Activated CD4-positive, alpha-beta T cell treated with anti-CD3 and anti-CD28 coated beads for 4 hours (primary cell): ENCODE measurements at places on chromosomes 7 and 10.

DNA sequence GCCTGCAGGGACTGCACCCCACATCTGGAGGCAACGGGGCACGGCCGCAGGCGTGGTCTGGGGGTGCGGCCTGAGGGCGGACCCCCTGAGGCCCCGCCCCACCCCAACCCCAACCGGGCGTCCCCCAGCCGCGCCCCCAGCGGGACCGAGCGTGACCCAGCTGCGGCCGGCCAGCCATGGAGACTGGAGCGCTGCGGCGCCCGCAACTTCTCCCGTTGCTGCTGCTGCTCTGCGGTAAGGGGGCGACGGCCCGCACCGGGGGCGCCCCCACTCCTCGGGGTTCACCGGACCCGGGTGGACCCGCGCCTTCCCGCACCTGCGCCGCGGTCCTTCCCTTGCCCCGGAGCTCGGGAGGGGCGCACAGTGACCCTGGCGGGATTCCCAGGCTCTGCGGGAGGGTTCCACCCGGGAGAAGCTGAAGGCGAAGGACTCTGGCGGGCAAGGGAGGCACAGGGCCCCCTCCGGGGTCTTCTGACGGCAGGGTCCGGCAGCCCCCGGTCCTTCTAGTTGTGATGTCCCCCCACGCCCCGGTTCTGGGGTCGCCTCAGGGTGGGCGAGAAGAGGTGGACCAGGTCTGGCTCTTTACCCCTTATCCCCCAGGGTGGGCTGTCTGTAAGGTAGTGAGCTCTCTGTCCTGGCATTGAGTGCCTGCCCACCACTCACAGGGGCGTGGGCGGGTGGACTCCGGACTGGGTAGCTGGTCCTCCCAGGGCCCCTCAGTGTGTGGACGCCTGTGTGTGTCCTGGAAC is at the start of gene RAMP3:
TSS of gene RAMP3 (plus strand) at position 139 of the 749 bp plus-strand sequence. CDS start at position 177, 38 bp downstream.
- no peak for DNase-seq

GRCh38 chr7:44216521-44217222 is 15.9 kb downstream of the YKT6 start:
- DNase-seq, result no peak

DNA sequence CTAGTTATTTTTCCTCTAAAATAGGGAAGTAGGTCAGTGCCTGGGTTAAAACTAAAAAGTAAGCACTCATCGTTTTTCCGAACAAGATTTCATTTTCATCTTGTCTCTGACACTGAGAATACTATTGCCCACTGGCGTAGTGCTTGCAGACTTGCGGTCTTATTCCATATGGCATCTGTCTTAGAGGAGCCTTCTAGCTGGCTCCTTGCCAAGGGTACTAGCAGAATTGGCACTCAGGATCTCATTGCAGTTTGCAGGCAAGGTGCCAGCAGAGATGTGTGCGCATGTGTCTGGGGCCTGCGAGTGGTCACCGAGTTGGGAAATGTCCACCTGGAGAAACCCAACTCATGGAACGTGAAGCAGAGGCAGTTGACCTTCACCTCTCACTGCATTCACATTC is 143.4 kb downstream of the CELF2 start:
- DNase-seq, result no peak

DNA sequence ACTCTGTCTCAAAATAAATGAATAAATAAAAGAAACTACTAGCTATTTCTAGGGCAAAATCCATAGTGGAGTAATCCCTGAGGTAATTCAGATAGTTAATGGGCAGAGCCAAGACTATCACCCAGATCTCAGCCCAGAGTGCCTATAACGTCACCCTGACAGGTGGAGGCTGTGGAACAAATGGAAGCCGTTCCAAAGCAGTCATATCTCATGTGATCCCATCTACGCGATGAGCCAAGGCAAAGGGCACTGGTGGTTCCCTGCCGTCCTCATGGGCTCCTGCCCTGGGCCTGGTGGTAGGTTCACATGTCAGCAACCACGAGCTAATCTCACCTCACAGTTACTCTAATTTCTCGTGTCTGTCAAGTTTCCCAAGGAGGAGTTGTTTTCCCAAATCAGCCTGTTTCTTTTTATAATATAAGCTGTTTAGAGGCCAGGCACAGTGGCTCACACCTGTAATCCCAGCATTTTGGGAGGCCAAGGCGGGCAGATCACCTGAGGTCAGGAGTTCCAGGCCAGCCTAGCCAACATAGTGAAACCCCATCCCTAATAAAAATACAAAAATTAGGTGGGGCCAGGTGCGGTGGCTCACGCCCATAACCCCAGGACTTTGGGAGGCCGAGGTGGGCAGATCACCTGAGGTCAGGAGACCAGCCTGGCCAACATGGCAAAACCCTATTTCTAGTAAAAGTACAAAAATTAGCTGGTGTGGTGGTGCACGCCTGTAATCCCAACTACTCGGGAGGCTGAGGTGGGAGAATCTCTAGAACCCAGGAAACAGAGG is 22.5 kb upstream of the ASCC1 start:
- no peak for DNase-seq

DNA sequence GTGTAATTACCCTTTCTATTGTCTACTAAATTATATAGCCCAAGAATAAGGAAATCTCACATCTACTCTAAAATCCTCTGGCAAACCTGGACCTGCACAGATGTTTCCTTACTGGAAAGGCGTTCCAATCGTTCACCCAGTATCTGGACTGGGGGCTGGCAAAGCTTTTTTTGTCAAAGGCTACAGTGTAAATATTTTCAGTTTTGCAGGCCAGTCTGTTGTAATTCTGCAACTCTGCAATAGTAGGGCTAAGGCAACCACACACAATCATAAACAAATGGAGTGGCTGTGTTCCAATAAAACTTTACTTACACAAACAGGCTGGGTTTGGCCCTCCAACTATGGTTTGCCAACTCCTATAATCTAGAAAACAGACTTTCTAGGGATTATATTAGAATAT is 56.2 kb downstream of the GLI3 start:
- DNase-seq, result no peak

- DNase-seq, result no peak
Observed at GRCh38 chr7:45238806-45239205, 81.2 kb downstream of the RAMP3 start.

GRCh38 chr7:76357475-76358010 is 1.2 kb downstream of the YWHAG start:
- no peak for DNase-seq

GRCh38 chr7:80611779-80612178 is 26.7 kb upstream of the CD36 start:
- DNase-seq, result no peak

DNA sequence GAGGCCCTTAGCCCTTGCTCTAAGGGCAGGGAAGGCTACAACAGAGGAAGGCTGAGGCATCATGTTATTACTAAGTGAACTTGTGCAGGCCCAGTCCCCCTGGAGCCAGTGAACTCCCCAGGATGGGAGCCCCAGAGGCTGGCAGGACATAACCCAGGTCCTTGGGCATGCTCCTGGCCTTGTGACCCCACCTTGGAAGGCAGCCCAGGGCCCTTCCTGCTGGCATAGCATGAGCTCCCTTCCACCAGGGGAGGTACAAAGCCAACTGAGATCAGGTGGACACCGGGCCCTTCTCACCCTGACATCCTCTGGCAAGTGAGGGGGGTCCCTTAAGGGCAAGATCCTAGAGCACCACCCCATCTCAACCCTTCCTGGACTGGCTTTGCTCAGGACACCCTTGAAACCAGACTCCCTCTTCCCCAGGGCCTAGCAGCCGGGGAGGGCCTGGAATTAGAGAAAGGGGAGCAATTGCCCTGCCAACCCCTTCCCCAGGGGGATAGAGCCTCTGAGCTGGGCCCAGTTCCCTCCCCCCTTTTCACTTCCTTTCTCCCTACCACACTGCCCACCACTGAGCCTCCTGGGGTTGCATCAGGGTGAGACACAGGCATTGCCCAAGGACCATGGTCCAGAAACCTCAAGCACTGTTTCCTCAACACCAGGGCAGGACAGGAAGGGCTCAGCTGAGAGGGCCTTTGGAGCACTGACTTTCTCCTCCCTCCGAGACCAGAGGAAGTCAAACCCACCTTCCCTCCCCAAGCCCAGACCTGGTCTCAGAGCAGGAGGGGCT is 1.8 kb upstream of the VSIR start:
- no peak for DNase-seq

DNA sequence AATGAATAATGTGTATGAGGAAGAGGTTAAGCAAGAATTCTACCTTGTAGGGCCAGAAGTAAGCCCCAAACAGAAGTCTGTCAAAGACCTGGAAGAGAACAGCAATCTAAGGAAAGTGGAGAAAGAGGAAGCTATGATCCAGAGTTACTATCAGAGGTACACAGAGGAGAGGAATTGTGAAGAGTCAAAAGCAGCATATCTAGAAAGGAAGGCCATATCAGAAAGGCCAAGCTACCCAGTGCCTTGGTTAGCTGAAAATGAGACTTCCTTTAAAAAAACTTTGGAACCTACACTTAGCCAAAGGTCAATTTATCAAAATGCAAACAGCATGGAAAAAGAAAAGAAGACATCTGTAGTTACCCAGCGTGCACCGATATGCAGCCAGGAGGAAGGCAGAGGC is 42.7 kb upstream of the GAD2 start:
- DNase-seq, result no peak

DNA sequence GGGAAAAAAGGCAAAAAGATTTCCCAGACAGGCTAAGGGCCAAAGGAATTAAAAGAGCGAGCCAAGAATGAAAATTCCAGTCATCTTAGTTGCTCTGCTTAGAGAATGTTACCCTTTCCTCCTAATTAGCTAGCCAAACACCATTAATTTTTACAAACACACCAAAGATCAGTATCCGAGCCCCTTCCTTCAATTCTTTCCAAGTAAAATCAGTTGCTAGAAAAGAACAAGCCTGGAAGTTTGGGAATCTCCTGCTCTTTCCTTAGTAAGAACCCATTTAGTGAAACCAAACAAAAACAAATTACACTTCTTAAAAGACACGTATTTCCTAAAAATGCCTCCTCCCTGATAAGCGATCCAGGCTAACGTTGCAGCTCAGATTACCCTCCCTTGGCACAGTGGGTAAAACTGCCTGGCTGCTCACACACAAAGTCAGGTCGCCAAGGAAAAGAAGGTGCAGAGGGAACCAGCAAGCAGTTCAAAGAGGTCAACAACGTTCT is 57.1 kb upstream of the ABLIM1 start:
- DNase-seq, result no peak

- no peak for DNase-seq
Observed at GRCh38 chr7:49778731-49779270, 5.4 kb downstream of the VWC2 start.

DNA sequence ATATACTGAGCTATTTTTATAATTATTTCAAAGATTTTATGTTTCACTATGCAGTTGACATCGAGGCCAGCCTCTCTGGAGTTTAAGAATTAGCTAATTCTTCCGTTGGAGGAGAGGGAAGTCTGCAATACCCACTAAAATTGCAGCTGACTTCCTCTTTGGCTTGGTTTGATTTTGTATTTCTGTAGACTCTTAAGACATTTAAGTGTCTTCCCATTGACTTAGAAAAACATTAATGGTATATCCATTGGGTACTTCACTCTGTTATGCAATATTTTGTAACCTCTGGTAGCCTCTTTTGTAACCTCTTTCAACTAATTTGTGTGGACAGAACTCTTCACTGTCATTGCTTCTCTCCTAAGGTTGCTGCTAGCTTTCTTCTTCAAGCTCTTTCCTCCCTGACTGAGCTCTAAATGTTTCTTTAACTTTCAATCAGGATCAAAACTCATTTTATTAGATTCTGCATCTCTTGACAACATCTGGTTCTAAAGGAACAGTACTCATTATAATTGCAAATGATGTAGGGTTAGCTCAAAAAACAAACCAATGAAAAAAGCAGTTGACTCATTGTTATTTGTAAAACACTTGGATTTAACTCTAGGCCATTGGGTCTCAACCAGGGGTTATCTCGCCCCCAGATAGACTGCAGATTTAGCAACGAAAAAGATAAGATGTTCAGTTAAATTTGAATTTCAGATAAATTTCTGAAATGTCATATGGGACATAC is 1.7 kb upstream of the ANKRD22 start:
- DNase-seq, result no peak

DNA sequence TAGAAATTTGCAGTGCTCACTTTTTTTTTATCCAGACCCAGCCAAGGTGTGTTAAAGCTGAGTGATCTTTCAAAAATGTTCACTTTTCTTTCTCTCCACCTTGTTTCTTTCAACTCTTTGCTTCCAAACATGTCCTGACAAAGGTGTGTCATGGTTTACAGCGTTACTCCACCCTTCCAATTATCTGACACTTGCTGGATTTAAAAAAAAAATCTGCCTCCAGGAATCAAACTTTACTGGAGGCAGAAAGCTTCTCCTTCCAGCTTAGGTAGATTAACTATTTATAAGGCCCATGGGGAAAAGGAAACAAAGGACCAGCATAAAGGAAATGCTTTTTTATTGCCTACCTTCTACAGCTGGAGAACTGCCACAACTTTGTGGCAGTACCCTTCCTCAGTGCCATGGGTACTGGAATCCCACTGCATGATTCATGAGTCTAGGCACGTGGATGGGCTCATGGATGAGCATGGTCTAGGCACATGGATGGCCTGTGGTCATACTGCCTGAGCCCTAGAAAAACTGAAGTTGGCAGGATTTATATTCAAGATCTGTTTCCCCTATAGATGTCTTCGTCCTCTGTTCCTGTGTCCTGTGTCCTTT is at the start of gene COL17A1:
TSS of gene COL17A1 (minus strand) at position 80 of the 600 bp plus-strand sequence. CDS start 5,207 bp downstream, outside the sequence.
- DNase-seq, result no peak

DNA sequence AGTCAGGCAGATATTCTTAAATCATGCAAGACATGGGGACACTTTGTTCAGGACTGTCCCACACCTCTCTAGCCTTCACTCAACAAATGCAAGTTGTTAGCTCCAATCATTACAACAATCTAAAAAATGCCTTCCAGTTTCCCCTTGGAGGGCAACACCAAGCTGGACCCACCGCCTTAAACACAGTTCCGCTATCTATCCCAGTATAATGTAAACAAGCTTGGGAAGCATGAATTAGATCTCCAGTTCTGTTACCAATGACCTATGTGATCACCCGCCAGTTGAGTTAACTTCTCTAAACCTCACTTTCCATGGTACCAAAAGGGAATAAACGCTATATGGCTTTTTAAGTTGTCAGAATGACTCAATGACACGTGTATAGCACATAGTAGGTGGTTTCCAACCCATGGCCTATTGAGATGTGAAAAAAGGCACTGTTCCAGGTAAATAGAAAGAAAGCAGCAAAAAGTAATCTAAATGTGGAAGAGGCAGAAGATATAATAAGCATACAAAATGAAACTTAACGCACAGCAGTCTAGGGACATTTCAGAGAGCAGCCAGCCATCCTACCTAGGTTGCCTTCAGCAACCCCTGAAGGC is 2.4 kb upstream of the REEP3 start:
- DNase-seq, result no peak

- DNase-seq, result no peak
Observed at GRCh38 chr7:33725111-33726025, 180.0 kb upstream of the BMPER start.

DNA sequence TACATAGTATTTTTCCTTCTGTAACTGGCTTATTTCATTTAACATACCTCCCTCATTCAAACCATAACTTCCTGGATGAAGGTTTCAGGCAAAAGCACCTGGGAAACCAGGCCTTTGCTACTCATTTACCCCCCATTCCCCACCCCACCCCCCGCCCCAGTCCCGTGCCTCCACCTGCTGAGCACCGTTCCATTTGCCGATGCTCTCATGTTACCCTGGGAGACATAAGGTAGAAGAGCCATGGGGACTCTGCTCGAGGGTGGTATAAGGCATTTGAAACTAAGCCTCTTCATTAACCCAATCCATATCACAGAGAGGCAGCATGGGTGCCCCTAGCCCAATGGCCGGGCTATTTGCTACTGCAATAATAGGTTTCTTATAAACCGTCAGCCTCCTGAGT is 22.2 kb upstream of the MCM10 start:
- no peak for DNase-seq
